NCI-H1694 treated with DMSO at 0.1 percent for 48 hours (cell line): ENCODE measurements at places on chromosomes 2 and 18.
A peak's percentile ranks its signal among the peaks of the same experiment; 100 is the strongest.

DNA sequence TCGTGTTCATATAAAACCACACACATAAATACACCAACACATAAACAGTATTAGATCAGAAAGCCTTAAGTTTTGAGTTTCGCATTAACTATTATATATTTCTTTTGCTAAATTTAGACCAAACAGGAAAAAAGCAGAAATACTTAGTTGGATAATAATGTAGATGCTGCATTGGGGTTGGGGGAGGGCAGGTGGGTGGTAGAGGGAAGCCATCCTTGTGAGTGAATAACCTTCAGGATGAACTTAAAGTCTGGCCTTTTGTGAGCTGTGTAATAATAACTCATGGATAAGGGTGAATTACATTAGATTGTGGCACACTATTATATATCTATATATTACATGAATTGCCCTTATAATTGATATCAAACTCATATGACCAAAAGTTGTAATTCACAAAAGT is 174.7 kb downstream of the WDR7 start:
- no peak for DNase-seq

DNA sequence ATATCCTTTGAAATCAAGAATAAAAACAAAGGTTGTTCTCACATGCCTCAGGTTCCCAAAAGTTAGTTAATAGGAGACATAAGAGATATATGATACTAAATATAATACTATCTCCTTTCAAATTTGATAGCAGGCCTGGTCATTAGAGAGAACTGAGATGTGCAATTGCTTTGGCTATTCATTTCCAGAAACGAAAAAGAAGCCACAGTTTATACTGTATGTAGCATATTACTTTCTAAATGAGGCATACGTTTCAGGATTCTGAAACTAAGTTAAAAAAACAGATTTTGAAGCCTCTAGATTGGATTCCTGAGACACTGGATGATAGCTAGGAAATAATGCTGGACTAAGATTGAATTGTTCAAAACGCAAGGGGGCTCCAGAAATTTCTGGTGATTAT is 7.1 kb downstream of the PPP1R1C start:
- DNase-seq, result no peak

DNA sequence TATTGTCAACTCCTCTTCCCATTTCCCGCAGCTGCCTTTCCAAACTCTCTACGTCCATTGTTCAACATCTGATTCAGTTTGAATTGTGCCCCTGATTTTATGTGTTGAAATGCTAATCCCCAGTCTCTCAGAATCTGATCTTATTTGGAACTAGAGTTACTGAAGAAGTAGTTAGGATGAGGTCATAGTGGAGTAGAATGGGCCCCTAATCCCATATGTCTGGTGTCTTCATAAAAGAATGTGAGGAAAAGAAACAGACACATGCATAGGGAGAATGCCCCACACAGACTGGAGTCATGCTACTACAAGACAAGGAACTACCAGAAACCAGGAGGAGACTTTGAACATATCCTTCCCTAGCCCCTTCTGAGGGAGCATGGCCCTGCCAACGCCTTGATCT is 99.2 kb downstream of the LRP1B start:
- no peak for DNase-seq

DNA sequence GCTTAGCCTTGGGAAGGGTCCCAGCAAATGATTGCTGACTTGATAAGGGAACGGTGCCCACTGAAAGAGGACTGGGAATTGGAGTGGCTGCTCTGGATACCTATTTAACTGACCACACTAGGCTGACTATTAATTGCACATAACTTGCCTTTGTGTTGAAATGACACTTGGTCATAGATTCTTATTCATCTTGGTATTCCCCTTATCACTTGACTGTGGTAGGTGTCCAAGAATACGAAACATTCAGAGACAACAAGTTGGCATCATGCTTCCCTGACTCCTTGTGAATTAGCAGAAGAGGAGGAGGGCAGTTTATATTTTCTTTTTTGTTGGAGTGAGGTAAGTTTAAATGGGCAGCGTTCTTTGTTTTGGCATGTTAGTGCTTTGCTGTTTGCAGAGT is 13.4 kb downstream of the FMNL2 start:
- DNase-seq, result no peak

- no peak for DNase-seq
Measured at GRCh38 chr18:60329131-60329530, 43.4 kb downstream of the MC4R start.

GRCh38 chr2:51717312-51717711 is 685.4 kb upstream of the NRXN1 start:
- no peak for DNase-seq

- no peak for DNase-seq
Measured at GRCh38 chr18:31554776-31555175, 36.9 kb upstream of the TTR start.

DNA sequence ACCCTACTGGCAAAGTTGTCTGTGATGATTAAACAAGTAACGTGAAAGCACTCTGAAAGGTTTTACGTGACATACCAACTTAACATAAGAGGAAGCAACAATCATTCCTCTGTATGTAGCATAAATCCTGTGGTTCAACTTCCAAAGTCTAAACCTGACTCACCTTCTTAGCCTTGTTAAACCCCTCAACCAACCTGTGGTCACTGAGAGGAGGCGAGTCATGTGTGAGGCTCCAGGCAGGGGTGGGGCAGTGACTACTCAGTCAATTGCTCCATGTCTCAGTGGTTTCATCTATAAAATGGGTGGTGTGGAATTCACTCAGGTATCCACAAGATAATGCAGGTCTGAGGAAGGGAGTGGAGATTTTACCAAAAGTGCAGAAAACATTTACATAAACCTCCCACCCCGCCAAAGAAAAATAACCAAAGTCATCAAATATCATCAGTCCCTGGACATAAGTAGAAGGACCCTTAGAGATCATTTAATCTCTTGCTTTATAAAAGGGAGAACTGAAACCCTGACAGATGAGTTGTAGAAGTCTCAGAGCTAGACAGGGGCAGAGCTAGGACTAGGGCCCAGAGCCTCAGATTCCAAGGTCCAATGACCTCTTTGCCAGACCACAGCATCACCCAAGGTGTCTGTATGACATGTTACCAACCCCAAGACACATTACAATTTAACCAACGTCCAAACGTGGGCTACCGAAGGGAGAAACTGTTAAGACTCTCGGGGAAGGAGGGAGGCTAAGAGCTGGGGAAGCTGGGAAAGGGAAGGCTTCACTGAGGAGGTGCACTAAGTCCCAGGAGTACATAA is 3.7 kb upstream of the PCBP1 start:
- DNase-seq, result no peak

DNA sequence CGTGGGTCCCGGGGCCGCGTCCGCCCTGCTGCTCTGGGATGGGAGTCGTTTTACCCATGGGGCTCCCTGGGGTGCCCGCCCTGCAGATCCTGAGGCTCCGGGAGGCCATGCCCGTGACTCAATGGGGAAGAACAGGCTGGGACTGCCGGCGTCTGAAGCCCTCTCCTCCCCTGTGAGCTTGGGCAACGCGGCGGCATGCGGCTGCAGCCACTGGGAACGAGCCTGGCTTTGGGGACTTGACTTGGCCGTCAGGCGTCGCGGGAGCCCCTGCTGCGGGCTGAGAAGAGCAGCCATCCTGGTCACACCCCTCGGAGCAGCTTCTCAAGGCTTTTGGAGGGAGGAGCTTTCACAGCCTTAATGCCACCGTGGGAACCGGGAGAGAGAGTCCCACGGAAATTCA is 126.9 kb upstream of the CTDP1 start:
- DNase-seq, result no peak

- DNase-seq, result peak; percentile 33
Measured at GRCh38 chr2:42638080-42638784, 69.8 kb downstream of the MTA3 start.

GRCh38 chr2:215540658-215541057 is 104.8 kb upstream of the FN1 start:
- no peak for DNase-seq

DNA sequence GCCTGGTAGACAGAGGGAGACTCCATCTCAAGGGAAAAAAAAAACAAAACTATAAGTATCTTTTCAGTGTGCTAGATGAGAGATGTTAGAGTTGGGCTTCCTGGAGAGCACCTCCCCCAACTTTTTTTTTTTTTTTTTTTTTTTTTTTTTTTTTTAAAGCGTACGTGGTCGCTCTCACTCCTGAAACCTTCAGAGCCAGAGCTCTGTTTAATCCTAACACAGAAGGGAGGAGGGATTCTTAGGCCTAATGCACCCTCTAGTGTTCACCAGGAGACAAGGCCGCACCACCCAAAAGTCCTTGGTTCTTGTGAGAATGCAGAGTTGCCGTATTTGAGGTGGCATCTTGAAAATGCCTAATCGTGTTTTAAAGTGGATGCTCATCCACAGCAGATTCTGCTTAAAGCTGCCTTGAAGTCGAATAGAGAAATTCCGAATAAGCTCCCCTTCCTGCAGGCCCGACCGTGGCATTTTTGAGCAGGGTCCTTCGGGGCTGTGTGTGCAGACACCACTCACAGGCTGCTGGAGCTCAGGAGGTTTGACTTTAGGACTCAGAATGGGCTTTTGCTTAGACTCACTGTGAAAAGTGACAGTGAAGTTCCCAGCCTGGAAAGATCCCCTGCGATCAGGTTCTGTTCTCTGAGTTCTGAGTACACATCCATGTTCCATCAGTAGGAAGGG is 252.6 kb downstream of the AGAP1 start:
- DNase-seq, result peak; percentile 89

GRCh38 chr2:72605836-72606442 is 219.9 kb downstream of the EXOC6B start:
- DNase-seq, result peak; percentile 8
